ENCODE measurements at places on chromosomes 3 and 15.
A peak's percentile ranks its signal among the peaks of the same experiment; 100 is the strongest.

GRCh38 chr15:76711351-76711827 lies 193.8 kb downstream of the SCAPER start:
- no peak overlapping the region for H3K27ac ChIP-seq
- DNase-seq = no peak
- H3K36me3 ChIP-seq = peaks cover 37% of the 10 kb centered on the region
- H3K4me1 ChIP-seq = peaks cover 32% of the 10 kb centered on the region
- H3K27me3 ChIP-seq = no peaks in the 10 kb centered on the region

DNA sequence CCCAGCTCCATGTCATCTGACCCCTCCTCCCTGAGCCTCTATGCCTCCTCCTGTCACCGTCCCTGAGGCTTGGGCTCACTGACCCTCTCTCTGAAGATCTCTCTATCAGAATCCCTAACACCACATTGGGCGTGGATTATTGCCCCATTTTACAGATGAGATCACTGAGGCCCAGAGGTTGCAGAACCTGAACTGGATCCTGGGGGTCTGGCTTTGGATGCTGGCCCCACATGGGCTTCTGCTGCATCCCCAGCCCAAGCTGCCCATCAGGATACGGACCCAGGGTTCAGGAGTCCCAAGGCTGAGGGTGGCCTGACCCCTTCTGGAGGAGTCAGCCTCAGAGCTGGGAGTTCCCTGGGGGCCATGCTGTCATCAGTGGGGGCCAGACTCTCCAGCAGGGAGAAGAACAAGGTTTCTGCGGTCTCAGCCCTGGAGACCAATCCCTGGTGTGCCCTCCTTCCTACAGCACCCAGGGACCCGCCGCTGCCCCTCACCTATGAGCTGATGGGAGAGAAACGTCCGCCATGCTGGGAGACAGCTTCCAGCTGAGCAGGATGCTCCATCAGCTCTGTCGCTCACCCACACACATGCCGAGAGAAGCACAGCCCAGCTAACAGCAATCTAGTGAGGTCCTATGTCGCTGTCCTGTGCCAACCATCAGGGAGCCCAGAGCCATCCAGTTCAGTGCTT lies 273.1 kb downstream of the UACA start:
- H3K27ac ChIP-seq = peak overlapping the region; percentile 65
- DNase-seq = no peak
- H3K27me3 ChIP-seq = peaks cover 24% of the 10 kb centered on the region
- no peak overlapping the region for H3K4me3 ChIP-seq
- no peaks in the 10 kb centered on the region for H3K36me3 ChIP-seq
- H3K4me1 ChIP-seq = peaks cover 78% of the 10 kb centered on the region

- H3K36me3 ChIP-seq = peaks cover 8% of the 10 kb centered on the region
- no peak overlapping the region for H3K27ac ChIP-seq
- H3K27me3 ChIP-seq = no peaks in the 10 kb centered on the region
- H3K4me3 ChIP-seq = no peak overlapping the region
- no peaks in the 10 kb centered on the region for H3K4me1 ChIP-seq
These were observed 294.2 kb downstream of the TIGIT start for GRCh38 chr3:114587986-114588385.

GRCh38 chr3:100602506-100603444 lies 6.6 kb upstream of the ADGRG7 start:
- H3K36me3 ChIP-seq = peaks cover 5% of the 10 kb centered on the region
- DNase-seq = no peak
- H3K4me1 ChIP-seq = peaks cover 32% of the 10 kb centered on the region
- peak overlapping the region; percentile 45 for H3K27ac ChIP-seq
- peaks cover 18% of the 10 kb centered on the region for H3K27me3 ChIP-seq

Measured in stimulated activated naive B cell treated with anti-CD40 and anti-IgM and Interleukin-4, amounts not matched to agents 10 μg/mL and 1 μg/mL and 100 μg/mL, for 72 hours (primary cell).